ENCODE measurements at places on chromosomes 5 and 9.

DNA sequence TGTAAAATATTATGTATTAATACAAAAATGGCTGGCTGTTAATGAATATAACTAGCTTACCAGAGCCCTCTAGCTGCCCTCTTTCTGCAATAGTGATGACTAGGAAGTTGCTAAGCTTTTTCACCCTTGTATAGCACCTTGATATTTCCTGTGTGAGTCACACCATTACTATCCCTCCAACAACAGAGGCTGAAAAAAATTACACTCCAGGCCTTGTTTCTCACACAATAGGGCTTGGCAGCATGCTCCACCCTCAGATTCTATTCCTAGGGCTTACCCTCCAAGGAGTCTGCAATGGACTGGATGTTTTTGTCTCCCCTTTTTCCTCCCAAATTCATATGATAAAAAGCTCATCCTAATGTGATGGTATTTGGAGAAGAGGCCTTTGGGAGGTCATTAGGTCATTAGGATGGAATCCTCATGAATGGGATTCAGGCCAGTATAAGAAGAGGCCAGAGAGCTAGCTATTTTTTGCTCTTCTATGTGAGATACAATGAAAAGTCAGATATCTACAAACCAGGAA lies 184.6 kb upstream of the MAP1B start:
- DNase-seq = no peak

- DNase-seq = no peak
These were observed 76.6 kb upstream of the ACTBL2 start for GRCh38 chr5:57559110-57559635.

- no peak for DNase-seq
These were observed 14.2 kb upstream of the SERINC5 start for GRCh38 chr5:80269991-80270438.

DNA sequence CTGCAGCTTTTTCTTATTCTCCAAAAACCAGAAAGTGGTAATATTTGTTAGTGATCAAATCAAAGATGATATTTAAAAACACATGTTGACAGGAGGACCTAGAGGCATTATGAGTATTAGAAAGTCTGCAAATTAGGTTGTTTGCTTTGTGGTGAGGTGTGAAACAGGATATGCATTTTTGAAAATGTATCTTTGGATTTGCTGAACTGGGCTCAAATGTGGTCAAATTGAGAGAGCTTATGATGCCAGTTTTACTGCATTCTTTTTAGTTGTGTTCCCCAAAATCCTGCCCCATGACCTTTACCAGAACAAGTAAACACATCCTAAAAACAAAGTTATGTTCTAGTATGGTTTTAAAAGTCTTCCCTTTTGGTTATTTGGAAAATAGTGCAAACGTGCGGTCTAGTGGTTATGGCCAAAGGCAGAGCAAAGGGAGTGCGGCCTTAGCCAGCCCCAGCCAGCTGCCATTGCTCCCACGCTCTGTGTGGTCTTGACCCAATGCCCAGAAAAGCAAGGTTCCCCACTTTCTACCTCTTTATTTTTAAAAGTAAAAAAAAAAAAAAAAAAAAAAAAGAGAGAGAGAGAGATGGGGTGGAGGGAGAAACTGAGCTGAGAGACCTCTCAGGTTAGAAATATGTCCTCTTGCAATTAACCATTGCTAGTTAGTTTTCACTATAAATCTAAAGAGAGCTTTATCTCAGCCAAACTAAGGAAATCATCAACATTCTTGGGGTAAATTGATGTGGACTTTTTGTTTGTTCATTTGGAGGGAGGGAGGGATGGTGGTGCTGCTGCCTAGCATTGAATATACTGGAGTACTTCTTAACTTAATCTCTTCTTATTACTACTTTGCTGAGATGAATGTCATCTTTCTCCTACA lies 176.6 kb downstream of the ARHGAP26 start:
- DNase-seq = no peak

DNA sequence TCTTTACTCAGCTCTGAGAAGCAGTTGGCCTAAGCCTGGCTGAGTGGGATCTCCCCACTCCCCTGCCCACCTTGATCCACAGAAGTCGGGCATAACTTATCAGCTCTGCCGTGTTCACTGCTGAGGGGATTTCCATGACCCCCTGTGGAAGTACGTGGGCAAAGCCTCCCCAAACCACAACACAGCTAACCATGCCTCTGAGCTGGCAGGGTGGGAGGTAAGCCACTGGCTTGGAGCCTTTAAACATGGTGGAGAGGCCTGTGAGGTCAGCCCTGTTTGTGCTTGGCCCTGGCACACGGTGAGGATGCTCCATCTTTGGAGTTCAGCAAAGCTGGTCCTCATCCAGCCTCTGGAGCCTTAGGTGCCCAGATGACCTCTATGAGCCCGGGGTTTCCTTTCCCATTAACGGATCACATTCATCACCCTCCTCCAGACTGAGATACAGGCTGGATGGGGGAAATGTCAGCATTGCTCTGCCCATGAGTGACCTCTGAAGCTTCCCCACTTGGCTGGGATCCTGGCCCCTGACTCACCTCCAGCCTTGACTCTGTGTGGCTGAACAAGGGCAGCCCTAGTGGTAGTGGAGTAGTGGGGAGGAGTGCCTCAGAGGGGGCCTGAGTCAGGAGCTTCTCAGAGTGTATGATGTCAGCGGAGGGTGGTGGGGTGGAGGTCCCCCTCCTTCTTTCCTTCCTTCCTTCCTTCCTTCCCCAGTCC lies 6.2 kb downstream of the PDLIM4 start:
- peak; percentile 63 for DNase-seq

DNA sequence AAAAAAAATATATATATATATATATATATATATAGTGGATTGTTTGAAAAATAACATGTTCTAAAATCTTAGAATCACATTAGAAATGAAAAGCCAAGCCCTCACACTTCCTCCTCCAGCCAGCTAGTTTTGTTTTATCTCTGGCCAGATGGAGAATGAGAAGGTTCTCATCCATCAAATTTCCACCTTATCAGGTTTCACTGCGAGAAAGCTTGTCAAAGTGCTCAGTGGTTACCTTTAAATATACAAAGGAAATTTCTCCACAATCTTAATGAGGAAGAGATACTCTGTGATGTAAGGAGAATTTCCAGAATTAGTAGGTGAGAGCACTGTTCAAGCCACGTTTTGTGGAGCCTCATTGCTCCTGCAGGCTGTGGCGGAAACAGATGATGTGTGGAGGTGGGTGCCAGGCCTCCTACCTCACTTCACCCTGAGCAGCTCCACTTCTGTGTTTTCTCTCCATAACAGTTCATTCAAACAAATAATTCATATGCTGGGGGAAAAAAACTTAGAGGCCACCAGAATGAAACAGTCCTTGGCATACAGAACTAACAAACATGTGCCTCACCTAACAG lies 71.9 kb downstream of the CDK5RAP2 start:
- DNase-seq = no peak

DNA sequence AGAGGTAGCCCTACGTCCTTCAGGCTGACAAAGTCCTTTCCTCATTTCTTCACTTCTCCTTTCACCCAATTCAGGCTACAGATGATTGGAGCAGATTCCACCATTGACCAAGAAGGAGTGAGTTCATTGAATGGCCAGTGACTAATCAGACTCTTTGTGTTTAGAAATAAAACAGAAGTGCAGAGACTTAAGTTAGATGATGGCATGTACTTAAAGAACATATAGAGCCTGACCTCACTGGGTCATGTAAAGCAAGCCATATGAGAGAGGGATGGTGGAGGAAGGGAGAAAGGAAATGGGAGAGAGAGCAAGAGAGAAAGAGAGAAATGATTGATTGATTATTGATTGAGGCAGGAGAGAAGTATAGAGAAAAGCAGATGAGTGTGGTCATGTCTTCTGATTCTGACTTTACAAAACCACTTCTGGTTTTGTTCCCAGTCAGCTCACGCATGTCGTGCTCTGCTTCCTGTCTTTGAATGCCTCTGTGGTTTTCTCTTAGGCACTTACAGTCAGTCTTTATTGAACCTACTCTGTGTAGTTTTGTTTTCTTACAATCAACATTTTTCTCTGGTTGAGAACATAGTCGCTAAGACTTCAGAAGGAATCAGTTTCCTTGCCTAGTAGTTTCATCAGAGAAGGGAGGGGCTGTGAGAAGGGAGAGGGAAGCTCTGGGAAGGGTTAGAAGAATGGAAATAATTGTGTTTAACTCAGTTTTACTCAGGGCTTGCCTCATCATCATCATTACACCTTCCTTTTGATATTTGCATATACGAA lies 149.2 kb upstream of the KLF9 start:
- DNase-seq = peak; percentile 43

DNA sequence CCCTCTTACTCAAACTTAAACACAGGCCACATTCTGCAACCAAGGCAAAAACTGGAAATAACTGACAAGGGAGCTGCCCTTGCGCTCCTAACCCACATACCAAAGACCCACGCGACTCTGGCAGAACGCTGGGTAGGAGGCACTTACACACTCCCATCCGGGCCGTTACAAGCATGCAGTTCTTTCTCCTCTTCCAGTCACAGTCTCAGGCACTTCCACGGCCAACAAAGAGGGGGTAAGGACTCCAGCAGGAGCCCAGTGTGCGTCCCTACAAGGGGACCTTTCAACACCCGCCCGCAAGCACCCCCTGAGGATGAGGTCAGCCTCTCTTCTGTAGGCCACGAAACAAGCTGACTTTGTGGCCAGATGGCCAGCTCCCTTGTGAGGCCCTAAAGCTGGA lies 57.4 kb downstream of the SERINC5 start:
- DNase-seq = no peak

DNA sequence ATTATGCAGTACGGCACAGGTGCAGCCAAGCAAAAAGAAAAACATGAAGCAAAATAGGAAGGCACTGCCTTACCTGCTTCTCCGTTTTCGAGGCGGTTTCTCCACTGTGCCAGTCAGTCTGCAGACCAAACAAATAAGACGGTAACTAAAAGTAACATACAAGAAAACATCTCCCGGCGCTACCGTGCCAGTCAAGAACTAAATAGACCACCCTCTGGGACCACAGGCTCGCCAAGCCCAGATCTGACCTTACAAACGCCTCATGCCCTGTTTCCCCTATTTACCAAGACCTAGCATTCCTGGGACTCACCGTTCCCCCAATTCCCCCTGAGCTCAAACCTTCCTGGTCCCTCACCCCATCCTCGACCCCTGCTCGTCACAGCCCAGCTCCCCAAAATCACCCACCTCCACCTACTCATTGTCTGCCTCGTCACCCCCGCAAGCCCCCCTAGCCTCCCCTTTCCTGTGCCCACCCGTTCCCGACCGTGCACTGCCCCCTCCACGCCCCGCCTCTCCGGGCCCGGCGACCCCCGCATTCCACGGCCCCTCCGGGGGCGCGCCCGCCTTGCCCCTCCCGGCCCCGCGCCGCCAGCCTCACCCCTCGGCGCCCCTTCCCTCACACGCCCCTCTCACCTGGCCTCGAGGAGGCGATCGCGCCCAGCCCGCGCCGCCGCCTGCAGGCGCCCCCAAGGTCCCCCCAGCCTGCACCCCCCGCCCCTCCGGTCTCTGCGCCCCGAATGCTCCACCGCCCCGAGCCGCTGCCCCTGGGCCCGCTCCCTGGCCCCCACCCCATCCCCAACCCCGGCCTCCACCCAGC lies 560 bp downstream of the SCAI start:
- DNase-seq = no peak

DNA sequence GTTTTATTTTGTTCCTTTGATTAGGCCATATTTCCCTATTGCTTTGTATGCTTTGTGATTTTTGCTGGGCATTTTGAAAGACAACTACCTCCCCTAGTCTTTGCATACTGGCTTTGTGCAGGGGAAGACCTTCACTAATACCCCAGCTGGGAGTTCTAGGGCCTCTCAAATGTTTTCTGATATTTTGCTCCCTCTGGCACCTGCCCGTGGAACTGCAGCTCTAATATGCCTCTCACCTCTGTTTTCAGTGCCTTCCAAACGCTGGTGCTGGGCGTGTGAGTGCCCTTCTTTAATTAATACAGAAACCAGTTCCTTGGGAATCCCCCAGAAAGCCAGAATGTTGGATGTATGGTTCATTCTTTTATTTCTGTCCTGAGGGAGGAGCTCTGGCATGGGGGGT lies 204.5 kb downstream of the COMMD10 start:
- DNase-seq = no peak
